Stimulated activated CD4-positive, alpha-beta T cell treated with anti-CD3 and anti-CD28 coated beads, TNF-alpha, amount 100 ng/mL, for 24 hours (primary cell): ENCODE measurements at places on chromosomes 5 and 9.

- no peak for DNase-seq
These were observed 98.5 kb downstream of the NR3C1 start for GRCh38 chr5:143304836-143305475.

DNA sequence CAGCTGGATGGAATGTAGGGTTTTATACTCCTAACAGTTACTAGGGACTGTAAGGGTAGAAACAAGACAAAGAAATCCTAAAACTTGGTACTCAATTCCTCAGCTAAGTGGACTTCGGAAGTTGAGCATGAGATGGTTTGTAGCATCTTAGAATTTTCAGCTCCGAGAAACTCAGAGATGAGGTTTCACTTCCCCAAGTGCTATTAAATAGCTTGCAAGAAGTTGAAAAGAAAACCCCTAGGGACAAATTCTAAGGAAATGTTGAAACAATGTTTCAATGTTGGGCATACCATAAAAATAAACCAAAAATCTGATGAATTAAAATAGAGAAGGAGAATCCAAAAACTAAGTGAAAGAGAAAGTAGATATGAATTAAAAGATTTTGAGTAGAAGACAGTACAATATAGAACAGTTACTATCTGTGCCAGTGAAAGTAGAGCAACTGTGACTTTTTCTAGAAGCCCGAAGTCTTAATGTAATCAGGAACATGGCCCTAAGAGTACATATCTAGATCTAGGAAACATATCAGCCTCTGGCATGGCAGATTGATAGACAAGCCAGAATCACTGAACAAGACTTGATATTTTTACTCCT is 308.6 kb upstream of the RGMB start:
- no peak for DNase-seq

DNA sequence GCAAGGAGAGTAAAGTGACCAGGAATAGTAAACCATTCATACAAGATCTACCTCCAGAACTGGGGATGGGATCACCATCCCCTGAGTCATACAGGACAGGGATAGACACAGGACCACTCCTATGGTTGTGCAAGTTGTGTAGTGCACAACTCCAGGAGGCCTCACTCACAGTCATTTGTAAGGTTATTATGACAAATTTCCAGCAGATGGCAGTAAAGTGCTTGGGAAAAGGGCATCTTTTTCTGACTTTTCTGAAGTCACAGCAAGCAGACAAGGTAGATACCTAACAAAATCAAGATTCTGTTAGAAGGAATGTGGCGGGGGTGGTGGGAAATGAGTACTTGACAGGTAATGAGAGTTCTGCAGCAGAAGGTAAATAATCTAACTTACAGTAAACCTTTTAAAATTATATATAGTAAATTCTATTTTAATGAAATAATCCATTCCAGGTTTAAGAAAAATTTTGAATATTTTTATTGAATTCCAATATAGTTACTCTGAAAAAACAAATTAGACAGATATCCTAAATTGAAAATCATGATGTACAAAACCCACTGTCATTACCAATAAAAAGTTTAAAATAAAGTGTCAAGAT is 16.7 kb upstream of the KIF27 start:
- DNase-seq: no peak

DNA sequence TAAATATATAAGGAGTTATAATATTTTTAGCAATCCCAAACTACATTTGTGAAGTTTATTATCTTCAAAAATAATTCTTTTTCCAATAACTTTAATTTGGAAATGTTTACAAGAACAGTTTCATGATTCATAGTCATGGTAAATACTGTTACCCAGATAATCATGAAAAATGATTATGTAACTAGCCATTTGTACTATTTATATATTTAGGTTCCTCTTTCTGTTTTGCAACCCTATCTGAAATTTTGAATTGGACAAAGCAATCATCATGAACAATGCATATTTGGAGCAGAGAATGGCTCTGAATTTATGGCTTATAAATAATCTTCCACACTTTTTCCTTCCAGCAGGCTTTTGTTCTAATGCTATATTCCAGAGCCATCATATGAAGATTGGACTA is 499.7 kb downstream of the SLCO4C1 start:
- no peak for DNase-seq

GRCh38 chr5:36056422-36056821 is 10.3 kb downstream of the UGT3A2 start:
- no peak for DNase-seq
